ENCODE measurements at places on chromosomes 2 and 18. TPM values are rescaled to one million over a fixed set of nuclear protein-coding genes. Genes with fewer than 3 reads are reported as not detected.

TMEM200C gene
- total RNA-seq, result 0.03 TPM

TUBA4B gene
- total RNA-seq, result not detected

SPATA3 gene
- not detected for total RNA-seq

SRBD1 gene
- 11.2 TPM for total RNA-seq

UGT1A10 gene
- total RNA-seq, result not detected

C1QL2 gene
- total RNA-seq, result not detected

HNMT gene
- total RNA-seq, result 17.5 TPM

BCL2 gene
- 5.3 TPM for total RNA-seq

SERPINB2 gene
- total RNA-seq, result 0.28 TPM

TDRD15 gene
- total RNA-seq, result not detected

RIT2 gene
- not detected for total RNA-seq

HOXD12 gene
- total RNA-seq, result not detected
